ENCODE measurements at places on chromosomes 6 and 20. TPM values are rescaled to one million over a fixed set of nuclear protein-coding genes. Genes with fewer than 3 reads are reported as not detected.

DNA sequence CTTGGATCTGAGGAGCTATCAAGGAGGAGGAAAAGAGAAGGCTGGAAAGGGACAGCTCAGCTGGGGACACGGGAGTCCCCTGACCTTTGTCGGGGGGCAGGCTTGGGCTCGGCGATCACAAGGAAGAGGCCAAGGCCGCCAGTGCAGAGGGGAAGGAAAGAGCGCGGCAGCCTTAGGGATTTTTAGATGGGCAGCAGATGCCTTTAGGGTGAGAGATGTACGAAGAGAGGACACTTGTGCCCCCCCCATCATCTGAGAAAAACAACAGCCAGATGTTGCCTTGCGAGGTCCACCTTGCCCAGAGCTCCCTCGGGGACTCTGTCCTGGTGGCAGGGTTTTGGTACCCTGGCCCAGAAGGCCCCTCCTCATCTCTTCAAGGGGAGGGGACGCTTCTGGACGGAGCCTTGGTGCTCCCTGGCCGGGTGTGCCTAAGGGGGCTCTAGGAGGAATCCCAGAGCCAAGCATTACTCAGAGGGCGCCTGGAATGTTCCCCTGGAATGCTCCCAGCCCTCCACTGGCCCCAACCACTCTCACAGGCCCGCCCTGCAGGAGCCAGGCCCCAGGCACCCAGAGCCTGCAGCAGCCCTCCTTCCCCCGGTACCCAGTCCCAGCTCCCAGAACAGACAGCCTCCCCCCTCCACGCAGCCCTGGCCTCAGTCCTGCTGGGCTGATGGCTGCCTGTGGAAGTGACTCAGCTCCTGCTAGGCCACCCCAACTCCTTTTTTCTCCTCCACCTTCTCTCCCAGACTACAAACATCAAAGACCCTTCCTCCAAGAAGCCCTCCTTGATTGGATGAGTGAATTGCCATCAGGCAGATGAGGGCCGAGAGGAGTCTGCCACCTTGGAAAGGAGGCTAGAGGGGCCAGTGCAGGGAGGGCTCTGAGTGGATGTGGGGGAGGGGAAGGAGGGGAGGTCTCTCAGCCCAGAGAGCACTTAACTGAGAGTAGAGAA lies 1.8 kb downstream of the ADAM33 start:
- no peak for DNase-seq

GRCh38 chr6:31247813-31248212 lies 24.1 kb downstream of the HLA-C start:
- no peak for DNase-seq

DNA sequence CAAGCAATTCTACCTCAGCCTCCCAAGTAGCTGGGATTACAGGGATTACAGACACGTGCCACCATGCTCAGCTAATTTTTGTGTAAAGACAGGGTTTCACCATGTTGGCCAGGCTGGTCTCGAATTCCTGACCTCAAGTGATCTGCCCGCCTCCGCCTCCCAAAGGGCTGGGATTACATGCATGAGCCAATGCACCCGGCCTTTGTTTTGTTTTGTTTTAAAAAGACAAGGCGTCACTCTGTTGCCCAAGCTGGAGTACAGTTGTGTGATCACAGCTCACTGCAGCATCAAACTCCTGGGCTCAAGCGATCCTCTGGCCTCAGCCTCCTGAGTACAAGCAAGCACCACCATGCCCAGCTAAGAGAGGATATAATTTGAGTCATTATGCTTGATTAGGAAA lies 5.4 kb downstream of the SERINC3 start:
- DNase-seq = no peak

DNA sequence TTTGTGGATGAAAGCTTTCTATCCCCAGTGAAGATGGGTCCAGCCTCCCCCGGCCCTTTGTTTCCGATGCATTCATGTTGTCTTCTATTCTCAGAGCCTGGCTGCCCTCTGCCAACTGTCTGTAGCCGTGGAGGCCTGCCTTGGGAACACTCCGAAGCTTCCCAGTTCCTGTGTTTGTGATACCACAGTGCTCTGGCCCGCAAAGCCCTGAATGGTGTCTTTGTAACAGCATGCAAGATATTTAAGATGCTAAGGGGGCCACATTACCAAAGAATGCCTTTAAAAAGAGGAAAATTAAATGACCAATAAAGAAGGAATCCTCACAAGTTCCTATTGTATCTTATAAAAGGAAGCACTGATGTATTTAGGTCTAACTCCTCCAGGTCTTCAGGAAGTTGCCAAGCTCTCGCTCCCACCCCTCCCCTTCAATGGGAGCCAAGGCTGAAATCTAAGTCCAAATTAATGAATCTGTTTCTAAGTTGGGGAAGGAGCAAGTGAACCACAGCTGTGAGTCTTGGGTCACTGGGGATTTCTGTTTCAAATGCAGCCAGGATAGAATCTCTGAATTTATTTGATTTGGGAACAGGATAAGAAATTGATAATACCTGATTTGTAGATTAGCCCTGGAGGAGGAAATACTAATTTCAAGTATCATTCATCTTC lies 596.1 kb downstream of the QKI start:
- no peak for DNase-seq

DNA sequence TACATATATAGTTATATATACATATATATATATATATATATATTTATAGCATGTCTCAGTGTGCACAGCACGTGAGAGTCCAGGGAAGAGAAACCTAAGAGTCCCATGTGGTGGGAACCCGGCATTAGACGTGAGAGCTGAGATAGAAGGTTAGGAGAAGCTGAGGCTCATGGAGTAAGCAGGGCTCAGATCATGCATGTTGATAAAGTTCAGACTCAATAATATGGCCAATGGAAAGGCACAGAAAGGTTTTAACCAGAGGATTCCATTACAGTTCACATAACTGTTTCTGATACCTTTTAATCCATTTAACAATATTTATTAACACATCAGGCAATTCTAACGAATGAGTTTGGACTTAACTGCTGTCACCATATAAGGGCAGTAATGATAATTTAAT lies 143.4 kb downstream of the MYB start:
- no peak for DNase-seq

GRCh38 chr6:23655525-23655924 lies 470.5 kb upstream of the NRSN1 start:
- no peak for DNase-seq

GRCh38 chr6:160962835-160963623 lies 28.5 kb upstream of the MAP3K4 start:
- DNase-seq = no peak

DNA sequence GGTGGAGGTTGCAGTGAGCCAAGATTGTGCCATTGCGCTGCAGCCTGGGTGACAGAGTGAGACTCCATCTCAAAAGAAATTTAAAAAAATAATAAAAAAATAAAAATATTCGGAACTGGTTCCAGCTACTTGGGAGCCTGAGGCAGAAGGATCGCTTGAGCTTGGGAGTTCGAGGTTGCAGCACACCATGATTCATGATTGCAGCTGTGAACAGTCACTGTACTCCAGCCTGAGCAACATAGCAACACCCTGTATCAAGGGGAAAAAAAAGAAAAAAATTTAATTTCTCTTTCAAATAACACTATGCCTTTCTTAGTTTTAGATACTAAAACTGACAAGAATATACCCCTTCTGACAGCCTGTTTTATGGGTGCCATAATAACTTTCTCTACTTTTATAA lies 10.5 kb downstream of the KDM1B start:
- no peak for DNase-seq

GRCh38 chr6:141057761-141058160 lies 1075.0 kb upstream of the GJE1 start:
- DNase-seq = no peak

GRCh38 chr20:36988494-36988966 lies 37.0 kb upstream of the SAMHD1 start:
- no peak for DNase-seq

DNA sequence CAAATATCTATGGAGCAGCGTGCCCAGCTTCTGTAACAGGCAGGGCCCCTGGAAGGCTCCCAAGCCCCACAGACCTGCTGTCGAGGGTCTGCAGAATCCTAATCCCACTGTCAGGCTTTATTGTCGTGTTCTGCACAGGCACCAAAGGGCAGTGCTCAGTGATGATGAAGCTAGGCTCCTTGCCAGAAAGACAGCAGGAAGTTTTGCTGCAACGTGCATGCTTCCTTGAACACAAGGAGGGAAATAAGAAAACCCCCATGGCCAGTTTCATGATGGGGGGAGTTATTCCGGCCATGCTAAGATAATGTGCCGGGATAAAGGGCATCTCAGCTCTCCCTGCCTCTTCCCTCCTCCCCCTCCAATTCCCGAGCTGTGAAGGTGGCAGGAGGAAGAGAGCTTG lies 109.4 kb upstream of the KCNG1 start:
- no peak for DNase-seq

GRCh38 chr20:44637522-44638372 lies 13.8 kb downstream of the ADA start:
- no peak for DNase-seq

GRCh38 chr6:11429577-11429976 lies 108.0 kb upstream of the TMEM170B start:
- DNase-seq = no peak

- no peak for DNase-seq
Measured at GRCh38 chr20:39144757-39145156, 182.6 kb downstream of the DHX35 start.

- no peak for DNase-seq
Measured at GRCh38 chr6:29087213-29087612, at the start of gene OR2B3. Gene OR2B3 (minus strand): TSS chr6:29087313. CDS start chr6:29087248, 65 bp downstream.

DNA sequence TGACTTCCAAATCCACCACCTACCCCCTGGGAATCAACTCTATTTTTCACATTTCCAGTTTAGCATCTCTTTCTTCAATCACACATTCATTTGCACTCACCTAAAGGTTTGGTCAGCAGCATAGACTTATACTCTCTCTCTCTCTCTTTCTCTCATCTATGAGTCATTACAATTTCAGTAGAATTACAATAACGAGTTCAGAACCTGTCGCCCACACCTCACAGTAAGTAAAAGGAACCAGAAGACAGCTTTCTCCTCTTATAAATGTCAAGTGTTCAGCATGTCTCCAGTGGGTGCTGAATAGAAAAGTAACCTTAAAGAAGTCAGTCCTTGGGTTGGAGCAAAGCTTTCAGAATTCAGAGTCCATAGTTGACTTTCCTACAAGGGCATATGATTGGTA lies 1.1 kb upstream of the PHACTR1 start:
- no peak for DNase-seq

DNA sequence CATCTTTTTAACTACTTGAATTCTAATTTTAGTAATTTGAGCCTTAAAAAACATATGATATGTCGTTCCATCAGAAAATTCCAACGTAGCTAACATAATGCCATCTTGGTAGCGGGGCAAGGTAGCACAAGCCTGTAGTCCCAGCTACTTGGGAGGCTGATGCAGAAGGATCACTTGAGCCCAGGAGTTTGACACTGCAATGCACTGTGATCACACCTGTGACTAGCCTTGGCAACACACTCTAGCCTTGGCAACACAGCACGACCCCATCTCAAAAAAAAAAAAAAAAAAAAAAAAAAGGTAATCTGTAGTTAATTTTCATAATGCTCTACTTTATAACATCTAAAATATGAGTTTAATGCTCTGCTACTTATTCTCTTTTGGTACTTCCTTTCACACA lies 6.7 kb downstream of the BCLAF1 start:
- DNase-seq = no peak

DNA sequence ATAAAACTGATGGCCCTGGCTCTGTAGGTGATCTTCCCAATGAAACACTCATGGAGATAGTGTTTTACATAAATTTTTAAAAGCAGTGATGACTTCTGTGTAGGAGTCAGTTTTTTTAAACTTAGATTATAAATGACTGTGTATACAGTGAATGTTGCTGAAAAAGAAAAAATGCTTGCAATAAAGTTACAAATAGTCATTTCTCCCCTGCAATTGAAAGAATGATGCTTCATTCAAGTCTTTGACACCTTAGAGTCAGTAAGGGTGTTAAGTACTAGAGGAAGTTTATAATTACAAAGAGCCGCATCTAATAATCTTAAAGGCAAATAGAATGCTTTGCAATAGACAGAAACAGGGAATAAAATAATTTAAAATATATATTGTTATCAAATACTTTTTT lies 27.6 kb downstream of the ZNF292 start:
- DNase-seq = no peak

- no peak for DNase-seq
Measured at GRCh38 chr6:161736781-161737292, 463.0 kb upstream of the AGPAT4 start.

- no peak for DNase-seq
Measured at GRCh38 chr6:2881423-2881822, 21.7 kb downstream of the SERPINB9 start.

DNA sequence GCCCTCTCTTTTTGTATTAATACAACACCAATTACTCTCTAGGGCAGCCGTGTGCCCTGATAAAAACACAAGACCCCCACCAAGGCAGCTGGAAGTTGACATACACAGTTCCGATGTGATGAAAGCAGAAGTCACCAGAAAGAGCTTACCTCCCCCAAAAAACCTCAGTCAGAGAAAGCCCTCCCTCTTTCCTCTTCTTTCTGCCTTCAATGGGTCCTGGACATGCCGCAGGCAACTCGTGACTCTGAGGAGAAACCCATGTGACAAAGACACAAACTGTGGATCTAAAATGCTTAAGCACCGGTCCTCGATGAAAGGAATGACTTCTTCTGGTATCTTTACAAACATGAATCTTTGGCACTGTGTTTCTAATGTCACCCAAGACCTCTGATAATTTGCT lies 117.7 kb upstream of the CCDC28A start:
- no peak for DNase-seq

GRCh38 chr6:52160472-52161104 lies 25.6 kb upstream of the IL17A start:
- no peak for DNase-seq

DNA sequence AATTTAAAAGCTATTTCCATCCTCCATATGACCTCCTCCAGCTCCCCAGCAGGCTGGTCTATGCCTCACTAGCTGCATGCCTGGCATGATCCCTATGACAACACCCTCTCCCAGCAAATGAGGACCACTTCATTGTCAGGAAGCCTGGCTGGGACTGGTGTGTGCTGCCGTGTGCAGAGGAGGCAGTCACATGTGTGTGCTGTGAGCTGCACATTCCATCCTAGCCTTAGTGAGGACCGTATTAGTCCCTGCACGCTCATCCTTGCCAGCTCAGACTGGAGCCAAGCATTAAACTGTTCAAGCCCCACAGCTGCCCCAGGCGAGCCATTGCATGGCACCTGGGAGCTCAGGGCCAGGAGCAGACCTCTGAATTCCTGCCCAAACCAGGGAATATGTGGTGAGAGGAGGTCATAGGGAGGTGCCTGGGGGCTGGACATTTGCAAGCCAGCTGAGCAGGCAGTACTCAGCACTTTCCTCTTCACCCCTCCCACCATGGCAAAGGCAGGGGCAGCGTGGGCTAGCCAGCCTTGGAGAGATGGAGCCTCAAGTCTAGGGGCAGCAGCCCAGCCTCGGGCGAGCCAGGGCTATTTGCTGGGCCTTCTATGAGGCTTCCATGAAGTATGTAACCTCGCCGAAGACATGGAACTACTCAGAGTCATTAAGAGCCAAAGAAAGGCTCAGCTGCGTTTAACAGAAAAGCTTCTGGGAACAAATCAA lies 8.7 kb upstream of the CCN5 start:
- DNase-seq = no peak

GRCh38 chr6:28401172-28401571 lies 1.6 kb upstream of the ZSCAN12 start:
- no peak for DNase-seq

The SEL1L2 gene
- total RNA-seq = not detected

The AKIRIN2 gene
- 34.7 TPM for total RNA-seq

The TREML1 gene
- total RNA-seq = not detected

The EYA2 gene
- not detected for total RNA-seq

The LAMA5 gene
- total RNA-seq = 700 TPM

The RGS17 gene
- 0.70 TPM for total RNA-seq

Data from PC-9 (cell line).